ENCODE measurements at places on chromosomes 5 and 9. TPM values are rescaled to one million over a fixed set of nuclear protein-coding genes. Genes with fewer than 3 reads are reported as not detected.

LMX1B gene
- total RNA-seq, result 1.6 TPM

MCTP1 gene
- 38.9 TPM for total RNA-seq

TLX3 gene
- not detected for total RNA-seq

C9orf152 gene
- not detected for total RNA-seq

PCDHB4 gene
- 5.2 TPM for total RNA-seq

PCDHGA11 gene
- total RNA-seq, result 4.6 TPM

KCTD16 gene
- 0.46 TPM for total RNA-seq

CCDC192 gene
- total RNA-seq, result not detected

CDC25C gene
- total RNA-seq, result not detected

LHX3 gene
- not detected for total RNA-seq

FOXB2 gene
- total RNA-seq, result not detected

NUDT2 gene
- total RNA-seq, result 14.0 TPM

CDC23 gene
- 18.0 TPM for total RNA-seq

PRR7 gene
- total RNA-seq, result 0.79 TPM

SUSD1 gene
- total RNA-seq, result 15.1 TPM

MYMK gene
- not detected for total RNA-seq

OTP gene
- total RNA-seq, result not detected

SLC36A3 gene
- total RNA-seq, result not detected

PCDHB9 gene
- total RNA-seq, result 1.1 TPM

ACSL6 gene
- total RNA-seq, result 0.62 TPM

C5orf58 gene
- total RNA-seq, result not detected

NIM1K gene
- 0.67 TPM for total RNA-seq

FOXE1 gene
- not detected for total RNA-seq

IRX4 gene
- total RNA-seq, result not detected

FAM240B gene
- total RNA-seq, result not detected

DAPK1 gene
- 33.2 TPM for total RNA-seq

GMCL2 gene
- not detected for total RNA-seq

SLC34A3 gene
- not detected for total RNA-seq

SH3RF2 gene
- total RNA-seq, result 4.5 TPM

FBLL1 gene
- 0.24 TPM for total RNA-seq

NRARP gene
- total RNA-seq, result 9.0 TPM

RPL35 gene
- total RNA-seq, result 997 TPM

IFNA13 gene
- total RNA-seq, result not detected

PCDHA4 gene
- total RNA-seq, result 0.48 TPM

PTGS1 gene
- total RNA-seq, result 20.8 TPM

ARRDC1 gene
- total RNA-seq, result 14.9 TPM

IFNA2 gene
- total RNA-seq, result not detected

SLC1A1 gene
- total RNA-seq, result 4.2 TPM

FRMPD1 gene
- not detected for total RNA-seq

ADGRV1 gene
- not detected for total RNA-seq

WHRN gene
- total RNA-seq, result 2.6 TPM

ADRB2 gene
- total RNA-seq, result 2.1 TPM

RETREG1 gene
- total RNA-seq, result 5.4 TPM

RASGEF1C gene
- 0.24 TPM for total RNA-seq

C9orf50 gene
- total RNA-seq, result not detected

WDR38 gene
- not detected for total RNA-seq

IFNA21 gene
- total RNA-seq, result not detected

All from posterior vena cava (tissue), 2 donors.